PC-3 (cell line): ENCODE measurements at places on chromosomes 3 and 15. TPM values are rescaled to one million over a fixed set of nuclear protein-coding genes. Genes with fewer than 3 reads are reported as not detected.

POLR2M gene
- total RNA-seq, result 487 and 769 TPM in 2 replicates

ATRIP gene
- 13.9 and 16.1 TPM in 2 replicates for total RNA-seq

LRTM1 gene
- total RNA-seq, result not detected in 2 replicates

C3orf85 gene
- not detected in 2 replicates for total RNA-seq

SNX22 gene
- total RNA-seq, result 0.77 TPM in 1 of 2 replicates, not detected in the other

TATDN2 gene
- 14.1 and 25.6 TPM in 2 replicates for total RNA-seq

DNA sequence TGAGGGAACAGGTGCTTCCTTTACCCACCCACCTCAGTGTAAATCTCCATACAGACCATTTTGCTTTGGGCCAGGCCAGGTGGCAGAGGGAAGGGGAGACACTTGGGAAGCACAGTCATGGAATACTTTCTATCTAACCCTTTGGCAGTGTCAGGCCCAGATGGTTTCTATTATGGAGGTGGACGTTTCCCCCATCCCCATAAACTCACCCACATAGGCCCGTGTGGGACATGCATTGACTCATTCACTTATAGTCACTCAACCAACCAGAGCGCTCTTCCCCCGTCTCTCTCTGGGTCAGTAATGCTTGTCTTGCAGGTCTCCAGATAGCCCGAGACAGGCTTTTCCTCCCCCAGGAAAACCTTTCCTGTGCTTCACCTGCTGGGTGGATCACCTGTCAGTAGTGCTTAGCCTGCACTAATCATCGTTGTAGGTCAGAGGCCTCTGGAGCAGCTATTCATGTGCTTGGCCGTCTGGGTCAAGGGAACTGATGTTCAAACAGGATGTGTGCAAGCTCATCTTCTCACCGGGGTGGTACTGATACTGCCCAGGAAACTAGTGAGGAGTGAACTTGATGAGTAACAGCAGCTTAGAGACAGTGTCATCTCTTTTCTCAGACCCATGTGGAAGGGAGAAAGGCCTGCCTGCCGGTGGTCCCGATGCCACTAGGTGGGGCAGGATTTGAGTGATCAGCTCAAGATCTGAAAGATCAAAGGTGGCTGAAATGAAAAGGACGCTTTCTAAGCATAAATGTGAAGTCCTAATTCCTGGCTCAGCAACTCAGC is 67.1 kb downstream of the CEMIP start:
- H3K27ac ChIP-seq, result peak overlapping the region; percentile 59
- peaks cover 79% of the 10 kb centered on the region for H3K4me1 ChIP-seq
- no peak overlapping the region for H3K4me3 ChIP-seq
- H3K36me3 ChIP-seq, result no peaks in the 10 kb centered on the region

GRCh38 chr3:50665081-50665840 is 9.5 kb upstream of the DOCK3 start:
- no peak for DNase-seq
- H3K27ac ChIP-seq, result no peak overlapping the region
- no peaks in the 10 kb centered on the region for H3K4me1 ChIP-seq
- no peak overlapping the region for H3K4me3 ChIP-seq
- H3K27me3 ChIP-seq, result no peaks in the 10 kb centered on the region

- DNase-seq, result no peak
- H3K27ac ChIP-seq, result no peak overlapping the region
- H3K27me3 ChIP-seq, result no peaks in the 10 kb centered on the region
- no peaks in the 10 kb centered on the region for H3K36me3 ChIP-seq
- H3K4me3 ChIP-seq, result no peak overlapping the region
Measured at GRCh38 chr3:58235970-58236369, 1.6 kb upstream of the ABHD6 start.

DNA sequence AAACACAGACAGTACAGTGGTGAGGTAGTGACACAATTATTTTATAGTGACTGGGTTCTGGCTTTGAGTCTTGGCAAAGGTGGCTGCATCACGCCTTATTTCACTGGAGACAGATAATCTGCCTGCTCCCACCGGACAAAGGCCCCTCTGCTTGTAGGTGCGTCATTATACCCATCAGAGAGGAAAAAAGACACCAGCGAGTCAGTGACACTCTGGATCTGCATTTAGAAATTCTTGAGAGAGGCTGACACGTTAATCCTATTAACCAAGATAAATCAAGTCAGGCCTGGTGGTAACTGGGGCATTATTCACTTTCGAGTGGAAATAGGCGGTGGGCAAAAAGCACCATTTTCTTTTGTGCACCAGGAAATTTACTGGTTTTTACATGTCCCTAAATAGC is 76.2 kb downstream of the NR2F2 start:
- H3K36me3 ChIP-seq, result no peaks in the 10 kb centered on the region
- no peak for DNase-seq
- H3K4me1 ChIP-seq, result no peaks in the 10 kb centered on the region

DNA sequence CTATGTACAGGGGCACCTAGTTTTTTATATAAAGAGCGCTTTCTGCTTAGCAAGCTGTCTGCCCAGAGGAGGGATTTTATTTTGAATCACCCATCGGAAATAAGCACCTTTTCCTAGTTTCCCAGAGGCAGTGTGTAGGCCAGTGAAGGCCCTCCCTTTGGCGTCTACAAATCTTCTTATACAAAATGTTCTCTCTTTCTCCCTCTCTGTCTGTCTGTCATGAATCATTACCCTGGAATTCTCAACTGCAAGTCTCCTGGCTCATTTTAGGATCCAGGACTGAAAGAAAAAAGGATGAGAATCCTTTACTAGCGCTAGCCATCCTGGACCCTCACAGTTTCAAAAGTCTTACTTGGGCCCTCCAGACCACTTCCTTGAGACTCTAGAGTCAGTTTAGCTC is 728.1 kb downstream of the OTOL1 start:
- no peak overlapping the region for H3K4me3 ChIP-seq
- DNase-seq, result no peak
- no peaks in the 10 kb centered on the region for H3K4me1 ChIP-seq

DNA sequence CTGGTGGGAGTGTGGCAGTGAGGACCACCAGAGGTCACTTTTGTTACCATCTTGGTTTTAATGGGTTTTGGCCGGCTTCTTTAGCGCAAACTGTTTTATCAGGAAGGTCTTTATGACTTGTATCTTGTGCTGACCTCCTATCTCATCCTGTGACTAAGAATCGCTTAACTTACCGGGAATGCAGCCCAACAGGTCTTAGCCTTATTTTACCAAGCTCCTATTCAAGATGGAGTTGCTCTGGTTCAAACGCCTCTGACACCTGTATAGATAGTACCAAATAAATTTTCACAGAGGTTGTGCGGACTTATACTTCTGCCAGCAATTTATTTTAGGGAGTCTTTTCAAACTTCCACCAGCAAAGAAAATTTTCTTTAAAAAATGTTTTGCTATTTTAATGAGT is 13.6 kb upstream of the SLCO3A1 start:
- H3K27ac ChIP-seq, result no peak overlapping the region
- no peaks in the 10 kb centered on the region for H3K4me1 ChIP-seq
- no peaks in the 10 kb centered on the region for H3K36me3 ChIP-seq
- DNase-seq, result peak; percentile 20

DNA sequence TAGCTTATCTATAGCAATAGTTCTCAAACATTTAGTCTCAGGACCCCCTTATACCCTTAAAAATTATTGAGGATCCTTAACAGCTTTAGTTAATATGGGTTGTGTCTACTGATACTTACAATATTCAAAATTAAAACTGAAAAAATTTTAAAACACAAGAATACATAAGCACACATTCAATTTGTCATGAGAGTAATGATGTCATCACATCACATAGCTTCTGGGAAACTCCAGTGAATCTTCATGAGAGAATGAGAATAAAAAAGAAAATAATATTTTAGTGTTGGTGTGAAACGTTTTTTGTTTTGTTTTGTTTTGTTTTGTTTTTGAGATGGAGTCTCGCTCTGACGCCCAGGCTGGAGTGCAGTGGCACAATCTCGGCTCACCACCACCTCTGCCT is 25.2 kb upstream of the ACP3 start:
- DNase-seq, result no peak
- H3K36me3 ChIP-seq, result no peaks in the 10 kb centered on the region
- no peak overlapping the region for H3K27ac ChIP-seq
- H3K4me3 ChIP-seq, result no peak overlapping the region

DNA sequence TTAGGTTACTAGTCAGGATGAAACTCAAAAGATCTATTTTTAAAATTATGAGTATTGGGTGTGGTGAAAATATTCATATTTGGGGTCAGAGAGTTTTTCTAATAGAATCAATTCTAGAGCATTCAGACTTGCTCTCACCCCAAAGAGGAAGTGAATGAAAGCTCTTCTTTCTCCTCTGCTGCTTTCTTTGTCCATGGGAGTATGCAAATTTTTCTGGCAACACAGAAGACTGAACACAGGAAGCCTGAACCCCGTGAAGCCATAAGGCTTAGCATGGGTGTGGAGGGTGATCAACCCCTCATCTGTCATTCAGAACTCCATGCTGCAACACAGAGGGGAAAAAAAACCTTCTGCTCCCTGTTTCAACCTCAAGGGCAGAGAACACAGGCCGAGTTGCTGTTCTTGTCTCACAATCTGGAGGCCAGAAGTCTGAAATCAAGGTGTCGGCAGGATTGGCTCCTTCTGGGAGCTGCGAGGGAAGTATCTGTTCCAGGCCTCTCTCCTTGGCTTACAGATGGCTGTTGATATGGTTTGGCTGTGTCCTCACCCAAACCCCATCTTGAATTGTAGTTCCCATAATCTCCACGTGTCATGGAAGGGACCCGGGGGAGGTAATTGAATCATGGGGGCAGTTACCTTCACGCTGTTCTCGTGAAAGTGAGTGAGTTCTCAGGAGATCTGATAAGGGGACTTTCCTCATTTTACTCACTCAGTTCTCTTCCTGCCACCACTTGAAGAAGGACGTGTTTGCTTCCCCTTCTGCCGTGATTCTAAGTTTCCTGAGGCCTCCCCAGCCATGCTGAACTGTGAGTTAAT is 33.7 kb upstream of the CD47 start:
- no peaks in the 10 kb centered on the region for H3K27me3 ChIP-seq
- H3K4me1 ChIP-seq, result no peaks in the 10 kb centered on the region
- H3K27ac ChIP-seq, result no peak overlapping the region
- no peak overlapping the region for H3K4me3 ChIP-seq

GRCh38 chr3:23051240-23052140 is 151.6 kb upstream of the UBE2E2 start:
- no peak for DNase-seq
- H3K36me3 ChIP-seq, result no peaks in the 10 kb centered on the region
- no peaks in the 10 kb centered on the region for H3K27me3 ChIP-seq
- H3K4me1 ChIP-seq, result peaks cover 14% of the 10 kb centered on the region
- no peak overlapping the region for H3K27ac ChIP-seq

GRCh38 chr3:154720921-154721320 is 290.9 kb upstream of the GPR149 start:
- H3K27ac ChIP-seq, result no peak overlapping the region
- H3K4me1 ChIP-seq, result no peaks in the 10 kb centered on the region
- H3K4me3 ChIP-seq, result no peak overlapping the region
- no peaks in the 10 kb centered on the region; the same call in 1 of the 2 replicates for H3K36me3 ChIP-seq
- H3K27me3 ChIP-seq, result peaks cover 37% of the 10 kb centered on the region
